NCI-H1694 treated with DMSO at 0.1 percent for 48 hours (cell line): ENCODE measurements at places on chromosomes 12 and 14.

- DNase-seq: no peak
Measured at GRCh38 chr14:24435998-24436354, 6.2 kb downstream of the KHNYN start.

GRCh38 chr12:88763536-88764100 lies 183.3 kb upstream of the KITLG start:
- no peak for DNase-seq

GRCh38 chr14:95564060-95564459 lies 29.2 kb downstream of the GLRX5 start:
- DNase-seq: no peak

GRCh38 chr12:57605811-57606311 lies 1.2 kb downstream of the DTX3 start:
- DNase-seq: no peak

DNA sequence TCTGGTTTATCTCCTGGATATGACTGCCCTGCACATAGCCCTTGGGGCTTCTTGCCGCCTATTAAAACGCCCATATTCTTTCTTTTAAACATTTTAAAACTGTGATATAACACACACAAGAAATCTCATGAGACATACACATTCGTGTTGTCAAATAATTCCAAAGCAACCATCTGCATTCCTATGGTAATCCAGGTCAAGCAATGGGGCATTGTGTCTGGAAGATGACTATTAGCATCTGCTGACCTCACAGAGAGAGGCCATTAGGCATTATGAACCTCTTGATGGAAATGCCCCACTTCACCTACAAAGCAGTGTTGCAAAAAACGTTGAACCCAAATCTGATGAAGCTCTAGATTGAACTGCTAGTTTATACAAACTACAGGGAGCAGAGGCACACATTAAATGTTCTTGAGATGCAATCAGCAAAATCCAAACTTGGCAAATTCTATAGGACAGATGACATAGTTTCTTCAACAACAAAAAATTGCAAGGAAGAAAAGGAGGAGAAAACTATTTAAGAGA lies 513.8 kb upstream of the CCDC196 start:
- no peak for DNase-seq

GRCh38 chr12:85626784-85627171 lies 209.4 kb downstream of the RASSF9 start:
- no peak for DNase-seq

DNA sequence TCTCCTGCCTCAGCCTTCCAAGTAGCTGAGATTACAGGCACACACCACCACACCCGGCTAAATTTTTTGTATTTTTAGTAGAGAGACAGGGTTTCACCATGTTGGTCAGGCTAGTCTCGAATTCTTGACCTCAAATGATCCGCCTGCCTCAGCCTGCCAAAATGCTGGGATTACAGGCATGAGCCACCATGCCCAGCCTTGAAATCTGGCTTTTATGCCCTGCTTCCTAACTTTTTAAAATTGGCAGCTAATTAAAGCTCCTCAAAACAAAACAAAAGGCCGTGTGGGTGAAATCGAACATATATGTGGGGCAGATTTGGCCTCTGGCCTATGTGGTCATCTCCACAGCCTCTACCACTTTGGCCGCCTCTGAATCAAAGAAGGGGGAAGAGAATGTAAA lies 37.9 kb downstream of the KCTD10 start:
- DNase-seq: no peak

DNA sequence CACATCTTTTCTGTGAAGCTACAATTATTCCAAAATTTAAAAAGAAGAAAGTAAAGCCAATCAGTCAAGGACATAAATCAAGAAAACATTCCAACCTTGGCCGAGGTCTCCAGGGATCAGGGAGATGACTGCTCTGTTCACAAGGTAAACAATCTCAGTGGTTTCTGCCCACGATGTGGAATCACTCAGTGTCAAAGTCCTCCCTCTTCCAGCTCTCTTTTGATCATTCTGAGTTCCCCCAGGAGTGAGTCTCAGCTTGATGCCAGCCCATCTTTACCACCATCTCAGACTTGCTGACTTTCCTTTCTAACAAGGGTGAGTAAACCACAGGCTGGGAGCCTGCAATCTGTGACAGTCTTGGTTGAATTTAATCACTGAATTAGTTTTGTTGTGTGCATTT lies 4.8 kb upstream of the SERPINA9 start:
- DNase-seq: no peak

GRCh38 chr12:12499909-12500604 lies 62.6 kb downstream of the DUSP16 start:
- no peak for DNase-seq

DNA sequence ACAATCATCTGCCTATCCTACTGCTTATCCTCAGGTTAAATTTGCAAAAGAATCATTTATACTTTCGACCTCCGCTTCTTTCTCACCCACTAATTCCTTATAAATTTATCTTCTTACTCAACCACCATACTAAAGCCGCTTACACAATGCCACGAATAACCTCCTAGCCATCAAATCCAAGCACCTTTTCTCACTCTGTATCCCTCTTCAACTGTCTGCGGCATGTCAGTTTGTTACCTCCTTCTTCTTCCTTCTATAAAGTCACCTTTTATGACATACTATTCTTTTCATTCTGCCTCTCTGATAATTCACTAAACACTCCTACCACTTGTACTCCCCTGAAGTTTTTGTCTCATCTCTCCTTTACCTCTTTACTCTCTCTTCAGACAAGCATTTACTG lies 66.3 kb downstream of the SEC23A start:
- DNase-seq: no peak
